ENCODE measurements at places on chromosomes 6 and 20. TPM values are rescaled to one million over a fixed set of nuclear protein-coding genes. Genes with fewer than 3 reads are reported as not detected.

The PSORS1C1 gene
- not detected for total RNA-seq

GRCh38 chr6:4268171-4268570, 132.8 kb upstream of the ECI2 start:
- H3K4me3 ChIP-seq = no peak overlapping the region
- no peak for DNase-seq
- peaks cover 4% of the 10 kb centered on the region for H3K27me3 ChIP-seq
- H3K27ac ChIP-seq = no peak overlapping the region
- H3K36me3 ChIP-seq = no peaks in the 10 kb centered on the region

DNA sequence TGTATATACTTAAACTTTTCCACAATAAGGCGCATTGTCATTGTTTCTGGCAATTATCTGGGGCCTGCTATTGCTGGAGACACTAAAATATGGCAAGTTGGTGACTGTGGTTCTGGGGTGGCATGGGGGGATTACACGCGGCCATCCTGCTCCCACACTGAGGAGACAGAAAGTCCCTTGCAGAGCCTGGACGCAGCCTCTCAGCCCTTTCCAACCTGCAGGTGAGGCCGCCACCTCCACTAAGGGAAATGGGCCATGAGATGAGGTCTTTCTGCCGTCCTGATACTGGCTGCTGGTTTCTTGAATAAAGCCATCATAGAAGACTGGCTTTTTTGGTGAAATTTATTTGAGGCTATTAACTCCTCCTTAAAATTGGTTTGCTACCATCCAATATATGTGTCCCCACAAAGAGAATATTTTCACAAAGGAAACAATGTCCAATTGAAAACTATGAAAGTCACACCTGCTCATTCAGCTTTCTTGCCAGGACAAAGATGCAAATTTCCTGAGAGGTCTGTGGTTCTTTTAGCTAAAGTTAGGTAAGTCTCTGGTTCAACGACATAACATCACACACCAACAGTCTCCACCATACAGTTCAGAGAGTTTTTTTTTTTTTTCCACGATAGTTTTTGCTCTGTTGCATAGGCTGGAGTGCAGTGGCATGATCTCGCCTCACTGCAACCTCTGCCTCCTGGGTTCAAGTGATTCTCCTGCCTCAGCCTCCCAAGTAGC, 13.0 kb downstream of the TXNDC5 start:
- no peak overlapping the region for H3K27ac ChIP-seq
- peaks cover 5% of the 10 kb centered on the region for H3K36me3 ChIP-seq
- peaks cover 7% of the 10 kb centered on the region for H3K4me1 ChIP-seq
- no peak for DNase-seq
- no peaks in the 10 kb centered on the region for H3K27me3 ChIP-seq

The RIPOR3 gene
- total RNA-seq = not detected

DNA sequence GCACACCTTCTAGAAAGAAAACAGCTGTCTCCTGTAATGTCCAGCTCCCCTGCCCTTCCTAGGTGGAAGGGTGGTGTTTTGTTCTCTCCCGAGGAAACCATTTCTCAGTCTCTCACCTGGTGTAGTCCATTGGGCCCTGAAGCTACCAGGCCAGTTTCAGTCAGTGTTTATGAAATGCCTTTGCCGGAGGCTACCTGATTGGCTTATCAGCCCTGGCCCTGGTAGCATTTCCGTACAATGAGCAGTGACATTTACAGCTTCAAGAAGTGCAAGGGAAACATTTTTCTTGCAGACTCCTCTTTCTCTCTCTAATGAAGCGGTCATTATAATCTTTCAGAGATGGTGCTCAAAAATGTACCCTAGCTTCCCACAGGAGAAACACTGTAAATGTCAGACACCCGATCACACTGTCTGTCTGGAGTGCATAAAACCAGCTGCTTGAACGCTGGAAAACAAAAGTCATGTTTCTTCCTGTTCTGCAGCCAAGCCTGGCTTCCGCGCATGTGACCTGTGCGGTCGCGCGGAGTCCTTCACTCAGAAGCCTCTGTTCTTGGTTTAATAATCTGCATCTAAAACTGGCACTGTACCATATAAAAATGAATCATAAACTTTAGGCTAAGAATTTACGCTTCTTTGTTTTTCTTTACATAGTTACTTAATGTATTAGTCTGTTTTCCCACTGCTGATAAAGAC, 28.4 kb upstream of the SAYSD1 start:
- no peaks in the 10 kb centered on the region for H3K36me3 ChIP-seq

DNA sequence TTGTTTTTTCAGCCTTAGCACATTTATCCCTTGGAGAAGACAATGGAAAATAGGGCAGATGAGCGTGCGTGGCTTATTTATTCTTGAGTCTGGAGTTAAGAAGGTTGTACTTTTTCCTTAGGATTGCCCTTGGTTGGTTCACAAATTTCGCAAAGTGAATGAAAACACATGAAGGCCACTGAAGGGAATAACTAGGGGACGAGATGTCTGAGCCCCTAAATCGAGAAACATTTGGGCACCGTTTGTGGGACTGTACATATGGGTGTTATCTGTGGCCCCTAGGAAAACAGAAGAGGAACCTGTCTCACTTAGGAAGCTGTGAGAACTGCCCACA, 19.4 kb upstream of the TRIM27 start:
- no peak for DNase-seq
- H3K4me1 ChIP-seq = peaks cover 5% of the 10 kb centered on the region
- peak overlapping the region; percentile 88 for H3K4me3 ChIP-seq
- no peaks in the 10 kb centered on the region for H3K36me3 ChIP-seq
- peaks cover 31% of the 10 kb centered on the region for H3K27me3 ChIP-seq

DNA sequence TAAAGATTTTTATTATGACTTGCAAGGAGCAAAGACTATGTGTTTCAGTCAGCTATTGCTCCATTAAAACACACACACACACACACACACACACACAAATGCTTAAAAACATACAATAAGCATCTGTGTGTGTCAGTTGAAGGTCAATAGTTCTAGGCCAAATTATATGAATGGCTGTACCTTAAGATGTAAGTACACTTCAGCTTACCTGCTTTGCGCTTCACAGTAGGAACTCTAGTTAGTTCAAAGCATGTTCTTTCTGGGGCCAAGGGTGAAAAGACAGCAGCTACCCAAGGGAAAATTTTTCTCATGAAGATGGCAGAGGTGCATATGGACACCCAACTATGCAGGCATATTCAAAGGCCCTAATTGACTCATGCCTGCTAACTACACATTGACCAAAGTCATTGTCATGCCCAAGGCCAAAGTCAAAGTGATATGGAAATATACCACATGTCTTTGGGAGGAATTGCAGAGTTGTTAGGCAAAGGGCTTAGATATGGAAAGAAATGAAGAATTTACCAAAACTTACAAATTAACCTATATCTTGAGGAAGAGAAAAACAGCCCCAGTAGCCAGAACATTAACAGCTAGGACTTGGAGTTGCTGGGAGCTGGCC, 61.9 kb upstream of the BTN3A2 start:
- peaks cover 2% of the 10 kb centered on the region for H3K27me3 ChIP-seq
- no peaks in the 10 kb centered on the region for H3K36me3 ChIP-seq
- H3K4me1 ChIP-seq = peaks cover 4% of the 10 kb centered on the region
- no peak for DNase-seq
- no peak overlapping the region for H3K4me3 ChIP-seq

GRCh38 chr20:33284284-33284683, 1.3 kb downstream of the BPIFB1 start:
- no peak overlapping the region for H3K27ac ChIP-seq
- H3K36me3 ChIP-seq = no peaks in the 10 kb centered on the region
- DNase-seq = no peak
- no peak overlapping the region for H3K4me3 ChIP-seq
- H3K4me1 ChIP-seq = peaks cover 3% of the 10 kb centered on the region
- H3K27me3 ChIP-seq = peaks cover 6% of the 10 kb centered on the region

The CLPSL2 gene
- total RNA-seq = not detected

DNA sequence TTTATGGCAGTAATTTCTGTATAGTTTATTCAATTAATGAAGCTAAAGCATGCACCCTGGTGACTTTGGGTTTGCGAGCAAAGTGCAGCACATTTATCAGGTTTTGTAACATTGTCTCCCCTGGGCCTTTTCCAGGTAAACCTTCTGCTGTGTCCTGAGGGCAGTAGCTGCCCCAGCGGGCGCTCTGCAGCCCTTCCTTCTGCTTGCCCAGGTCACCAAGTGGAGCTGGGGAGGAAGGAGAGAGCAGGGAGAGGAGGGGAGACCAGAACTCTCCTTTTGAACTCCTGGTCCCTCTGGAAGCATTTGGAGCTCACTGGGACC, 145.6 kb downstream of the DLL1 start:
- peaks cover 9% of the 10 kb centered on the region for H3K4me1 ChIP-seq
- H3K36me3 ChIP-seq = peaks cover 7% of the 10 kb centered on the region
- H3K4me3 ChIP-seq = no peak overlapping the region
- no peak for DNase-seq
- H3K27ac ChIP-seq = no peak overlapping the region
- peaks cover 6% of the 10 kb centered on the region for H3K27me3 ChIP-seq

DNA sequence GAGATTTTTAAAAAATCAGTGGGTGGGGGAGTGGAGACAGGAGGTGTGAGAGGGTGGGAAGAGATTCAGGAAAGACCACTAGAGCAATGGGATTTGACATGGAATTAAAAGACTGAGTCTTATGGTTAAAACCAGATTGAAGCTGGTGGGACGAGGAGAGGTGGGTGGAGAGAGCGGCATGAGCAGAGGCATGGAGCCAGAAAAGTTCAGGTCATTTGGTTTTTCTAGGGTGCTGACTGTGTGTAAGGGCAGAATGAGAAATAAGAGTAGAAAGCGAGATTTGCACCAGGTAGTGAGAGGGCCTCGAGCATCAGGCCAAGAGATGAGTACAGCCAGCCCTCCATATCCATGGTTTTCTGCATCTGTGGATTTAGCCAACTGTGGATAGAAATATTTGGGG, 121.3 kb downstream of the TCP11 start:
- H3K27me3 ChIP-seq = no peaks in the 10 kb centered on the region
- no peaks in the 10 kb centered on the region for H3K36me3 ChIP-seq
- peaks cover 23% of the 10 kb centered on the region for H3K4me1 ChIP-seq
- H3K27ac ChIP-seq = no peak overlapping the region
- DNase-seq = no peak

The MEI4 gene
- 0.86 TPM for total RNA-seq

DNA sequence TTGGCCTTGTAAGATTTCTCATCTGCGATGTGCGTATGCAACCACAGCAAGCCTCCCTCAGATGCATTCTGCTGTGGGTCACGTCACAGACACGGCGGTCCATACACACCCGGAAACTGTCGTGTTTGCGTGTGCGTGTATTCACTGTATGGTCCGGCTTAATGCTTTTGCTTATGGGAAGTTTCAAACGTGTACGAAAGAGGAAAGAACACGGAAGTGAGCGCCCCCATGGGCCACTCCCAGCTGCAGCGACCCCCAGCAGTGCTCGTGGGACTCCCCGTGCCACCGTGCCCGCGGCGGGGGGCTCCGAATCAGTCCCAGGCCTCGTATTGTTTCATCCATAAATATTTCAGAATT, 10.2 kb downstream of the DLL1 start:
- no peak for DNase-seq
- no peaks in the 10 kb centered on the region for H3K36me3 ChIP-seq
- H3K4me3 ChIP-seq = no peak overlapping the region
- no peak overlapping the region for H3K27ac ChIP-seq
- H3K4me1 ChIP-seq = peaks cover 11% of the 10 kb centered on the region
- H3K27me3 ChIP-seq = peaks cover 5% of the 10 kb centered on the region

- no peak overlapping the region for H3K27ac ChIP-seq
- no peak overlapping the region for H3K4me3 ChIP-seq
- peaks cover 17% of the 10 kb centered on the region for H3K4me1 ChIP-seq
- no peak for DNase-seq
- no peaks in the 10 kb centered on the region for H3K36me3 ChIP-seq
Observed at GRCh38 chr6:170281331-170282292, 9.3 kb downstream of the DLL1 start.

- peaks cover 4% of the 10 kb centered on the region for H3K36me3 ChIP-seq
- no peak overlapping the region for H3K4me3 ChIP-seq
- H3K27me3 ChIP-seq = peaks cover 11% of the 10 kb centered on the region
- peaks cover 25% of the 10 kb centered on the region for H3K4me1 ChIP-seq
Observed at GRCh38 chr6:37774028-37774680, 45.4 kb upstream of the ZFAND3 start.

The SOX12 gene
- total RNA-seq = 67.0 TPM

DNA sequence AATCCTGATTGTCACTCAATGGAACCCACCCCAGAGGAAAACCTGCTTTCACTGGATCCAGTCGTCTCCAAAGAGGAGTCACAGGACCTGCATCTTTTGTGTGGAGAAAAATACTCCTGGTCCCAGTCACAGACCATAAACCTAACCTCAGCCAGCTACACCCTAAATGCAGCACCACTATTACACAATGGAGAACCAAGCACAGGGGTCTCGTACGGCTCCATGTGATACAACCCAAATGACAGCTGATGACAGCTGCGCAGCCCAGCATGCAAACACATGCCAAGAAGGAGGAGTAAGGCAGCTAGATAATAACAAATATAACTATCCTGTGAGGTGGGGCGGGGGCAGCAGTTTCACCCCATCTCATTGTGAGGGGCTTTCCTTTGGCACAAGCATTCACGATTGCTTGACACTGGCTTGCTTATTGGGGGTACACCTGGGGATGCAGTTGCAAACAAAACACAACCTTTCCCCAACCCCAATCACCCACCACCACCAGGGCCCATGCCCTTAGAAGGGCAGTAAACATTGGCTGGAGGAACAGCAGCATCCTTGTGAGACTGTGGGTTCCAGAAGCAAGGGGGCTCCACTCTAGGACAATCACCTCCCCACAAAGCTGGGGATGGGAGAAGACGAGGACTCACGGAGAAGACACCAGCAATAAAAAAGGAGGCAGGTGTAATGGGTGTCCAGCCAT, 51.5 kb downstream of the TRERF1 start:
- peaks cover 5% of the 10 kb centered on the region for H3K36me3 ChIP-seq
- no peak for DNase-seq
- H3K27me3 ChIP-seq = peaks cover 3% of the 10 kb centered on the region
- no peak overlapping the region for H3K4me3 ChIP-seq

- no peak overlapping the region for H3K4me3 ChIP-seq
- no peak for DNase-seq
- no peaks in the 10 kb centered on the region for H3K4me1 ChIP-seq
- no peaks in the 10 kb centered on the region for H3K36me3 ChIP-seq
Observed at GRCh38 chr6:128446497-128446896, 73.9 kb downstream of the PTPRK start.

GRCh38 chr20:10314198-10314597, 95.6 kb downstream of the SNAP25 start:
- no peak for DNase-seq
- no peak overlapping the region for H3K27ac ChIP-seq
- no peak overlapping the region for H3K4me3 ChIP-seq
- H3K36me3 ChIP-seq = peaks cover 15% of the 10 kb centered on the region
- H3K27me3 ChIP-seq = peaks cover 2% of the 10 kb centered on the region
- H3K4me1 ChIP-seq = peaks cover 16% of the 10 kb centered on the region
